ENCODE measurements at places on chromosomes 7 and 10.
A peak's percentile ranks its signal among the peaks of the same experiment; 100 is the strongest.

- DNase-seq: no peak
- H3K27me3 ChIP-seq: no peaks in the 10 kb centered on the region
- H3K4me1 ChIP-seq: no peaks in the 10 kb centered on the region
- H3K4me3 ChIP-seq: no peak overlapping the region
- no peak overlapping the region for H3K27ac ChIP-seq
Measured at GRCh38 chr7:135343361-135343760, 109.7 kb downstream of the STRA8 start.

DNA sequence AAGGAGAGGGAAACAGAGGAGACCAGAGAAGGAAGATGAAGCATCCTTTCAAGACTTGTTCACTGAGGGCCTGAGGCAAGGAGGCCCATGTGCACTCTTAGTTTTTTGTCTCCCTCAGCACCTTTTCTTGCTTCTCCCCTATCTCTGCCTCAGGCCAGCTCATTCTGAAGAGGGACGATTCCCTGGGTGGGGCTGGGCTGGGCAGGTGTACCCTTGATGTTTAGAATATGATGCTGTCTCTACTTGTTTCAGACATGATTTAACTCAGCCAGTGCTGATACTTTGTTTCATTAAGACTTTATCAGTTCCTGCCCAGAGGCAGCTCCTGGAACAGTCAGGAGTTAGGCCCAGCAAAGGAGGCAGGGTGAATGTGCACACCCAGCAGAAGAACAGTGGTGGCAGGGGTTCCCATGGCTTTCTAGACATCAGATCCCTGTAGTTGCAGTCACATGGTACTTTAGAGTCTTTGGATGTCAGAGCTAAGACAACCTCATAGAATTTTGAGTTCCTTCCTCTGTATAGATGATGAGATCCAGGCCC lies 3.4 kb downstream of the PRXL2A start:
- no peak overlapping the region for H3K4me3 ChIP-seq
- H3K27ac ChIP-seq: no peak overlapping the region
- no peak for DNase-seq
- H3K36me3 ChIP-seq: no peaks in the 10 kb centered on the region
- H3K4me1 ChIP-seq: peaks cover 12% of the 10 kb centered on the region

DNA sequence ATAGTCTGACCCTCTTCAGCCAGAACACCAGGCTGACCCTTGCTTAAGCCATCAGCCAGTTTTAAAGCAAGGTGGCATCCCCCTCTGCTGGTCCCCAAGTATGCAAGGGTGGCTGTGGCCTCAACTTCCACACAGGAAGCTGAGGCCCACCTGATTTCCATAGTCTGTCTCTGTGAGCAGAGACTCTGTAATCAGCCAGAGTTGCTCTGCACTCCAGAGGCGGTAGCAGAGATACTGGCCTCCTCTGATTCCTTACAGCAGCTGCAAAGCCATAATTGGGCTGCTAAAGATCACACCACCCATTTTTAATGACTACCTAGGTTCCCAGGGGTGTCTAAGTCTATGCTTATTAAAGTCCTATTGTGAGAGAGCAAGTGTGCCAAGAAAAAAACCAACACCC lies 1.8 kb downstream of the PDAP1 start:
- no peaks in the 10 kb centered on the region for H3K27me3 ChIP-seq
- H3K4me1 ChIP-seq: peaks cover 57% of the 10 kb centered on the region
- no peak for DNase-seq
- peak overlapping the region; percentile 100 for H3K4me3 ChIP-seq

GRCh38 chr7:29459589-29459988 lies 104.0 kb upstream of the PRR15 start:
- no peak overlapping the region for H3K27ac ChIP-seq
- no peaks in the 10 kb centered on the region for H3K36me3 ChIP-seq
- no peak for DNase-seq
- no peaks in the 10 kb centered on the region for H3K4me1 ChIP-seq

DNA sequence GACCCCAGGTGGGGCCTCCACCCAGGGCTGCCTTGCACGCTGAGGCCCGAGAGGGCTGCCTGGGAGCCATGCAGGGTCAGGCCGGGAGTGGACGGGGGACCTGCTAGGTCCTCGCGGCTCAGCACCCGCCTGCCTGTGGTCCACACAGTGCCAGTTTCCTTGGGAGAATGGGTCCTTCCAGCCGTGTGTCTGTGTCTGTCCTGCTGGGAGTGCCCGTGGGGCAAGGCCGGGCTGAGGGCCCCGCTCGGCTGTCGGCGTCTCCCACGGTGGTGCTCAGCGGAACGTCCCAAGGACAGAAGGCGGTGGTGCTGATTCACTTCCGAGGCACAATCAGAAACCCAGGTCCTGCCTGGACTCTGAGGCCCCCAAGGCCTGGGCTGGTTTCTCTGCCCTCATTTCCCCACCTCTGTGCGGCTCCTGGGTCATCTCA lies 23.2 kb upstream of the GTPBP4 start:
- peaks cover 19% of the 10 kb centered on the region for H3K27me3 ChIP-seq
- no peaks in the 10 kb centered on the region for H3K36me3 ChIP-seq
- H3K4me3 ChIP-seq: no peak overlapping the region
- DNase-seq: no peak

DNA sequence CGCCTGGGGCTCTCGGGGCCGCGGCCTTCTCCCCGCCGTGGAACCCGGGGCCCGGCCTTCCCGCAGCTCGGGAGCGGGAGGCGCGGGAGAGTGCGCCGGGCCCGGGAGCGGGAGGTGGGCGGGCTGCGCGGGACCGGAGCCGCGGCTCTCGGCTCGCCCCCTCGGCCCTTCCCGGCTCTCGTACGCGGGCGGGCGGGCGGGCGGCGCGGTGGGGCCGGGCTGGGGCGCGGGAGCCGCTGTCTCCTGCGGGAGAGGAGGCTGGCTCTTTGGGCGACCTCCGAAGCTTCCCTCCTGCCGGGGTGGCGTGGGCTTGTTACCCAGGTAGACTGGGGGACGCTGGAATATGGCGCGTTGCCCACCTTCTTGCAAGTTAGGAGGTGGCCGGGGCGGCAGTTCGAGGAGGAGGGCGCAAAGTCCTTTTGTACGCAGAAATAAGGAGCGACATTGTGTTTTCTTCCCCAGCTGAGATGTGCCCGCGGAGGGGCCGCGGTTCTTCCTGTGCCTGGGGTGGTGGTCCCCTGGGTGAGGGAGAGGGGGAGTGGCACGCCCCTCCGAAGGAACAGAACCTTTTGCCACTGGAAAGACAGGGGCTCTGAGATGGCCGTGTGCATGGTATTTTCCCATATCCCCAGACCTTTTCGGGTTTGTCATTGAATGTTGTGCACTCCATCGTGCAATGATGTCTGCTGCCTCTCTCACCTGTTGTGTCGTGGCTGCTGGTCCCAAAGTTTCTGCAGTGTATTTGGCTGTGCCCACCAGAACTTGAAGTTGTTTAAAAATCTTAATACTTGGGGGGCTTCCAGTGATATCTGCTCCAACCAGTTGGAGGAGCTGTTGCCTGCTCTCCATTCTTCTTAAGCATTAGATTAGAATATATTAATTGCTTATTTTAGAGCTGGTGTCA lies 844 bp downstream of the NRF1 start:
- peak overlapping the region; percentile 91 for H3K4me3 ChIP-seq
- no peak for DNase-seq
- no peaks in the 10 kb centered on the region for H3K27me3 ChIP-seq
- peak overlapping the region; percentile 92 for H3K27ac ChIP-seq
- peaks cover 57% of the 10 kb centered on the region for H3K4me1 ChIP-seq

GRCh38 chr7:40720416-40720815 lies 585.6 kb downstream of the SUGCT start:
- DNase-seq: no peak
- no peaks in the 10 kb centered on the region for H3K27me3 ChIP-seq
- peaks cover 1% of the 10 kb centered on the region for H3K4me1 ChIP-seq
- no peaks in the 10 kb centered on the region for H3K36me3 ChIP-seq
- H3K27ac ChIP-seq: no peak overlapping the region

GRCh38 chr10:103968441-103969391 lies 1.8 kb downstream of the SLK start:
- H3K27ac ChIP-seq: no peak overlapping the region
- H3K36me3 ChIP-seq: peaks cover 14% of the 10 kb centered on the region
- H3K4me3 ChIP-seq: peak overlapping the region; percentile 95
- H3K27me3 ChIP-seq: no peaks in the 10 kb centered on the region
- no peak for DNase-seq

- H3K27me3 ChIP-seq: no peaks in the 10 kb centered on the region
- H3K36me3 ChIP-seq: no peaks in the 10 kb centered on the region
- no peak overlapping the region for H3K27ac ChIP-seq
Measured at GRCh38 chr7:148854983-148855382, 29.1 kb downstream of the EZH2 start.

DNA sequence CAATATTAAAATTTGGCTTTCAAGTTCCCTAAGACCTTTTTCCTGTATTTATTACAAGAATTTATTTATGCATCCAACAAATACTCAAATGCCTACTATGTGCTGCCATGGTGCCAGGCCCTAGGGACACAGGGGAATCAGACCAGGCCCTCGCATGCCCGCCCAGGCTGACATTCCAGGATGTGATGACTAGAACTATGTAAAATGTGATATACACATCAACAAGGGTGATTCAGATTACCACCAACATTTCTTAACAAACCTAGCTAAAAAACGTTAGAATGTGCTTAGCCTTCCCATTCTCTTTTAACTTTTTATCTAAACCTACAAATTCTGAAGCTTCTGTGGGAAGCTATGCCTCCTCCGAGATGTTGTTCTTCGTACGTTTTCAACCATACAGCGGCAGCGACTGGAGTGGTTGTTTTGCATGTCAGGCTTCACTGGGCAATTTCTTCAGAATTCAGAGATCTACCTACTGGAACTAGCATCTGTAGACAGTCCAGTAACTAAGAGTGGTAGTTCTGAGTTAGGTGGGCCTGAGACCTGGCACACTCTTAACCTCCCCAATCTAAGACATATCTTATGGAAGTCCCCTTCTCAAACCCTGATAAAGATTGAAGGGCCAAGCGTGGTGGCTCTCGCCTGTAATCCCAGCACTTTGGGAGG lies 22.1 kb downstream of the GNA12 start:
- H3K27me3 ChIP-seq: no peaks in the 10 kb centered on the region
- peaks cover 12% of the 10 kb centered on the region for H3K36me3 ChIP-seq
- no peak for DNase-seq
- H3K4me1 ChIP-seq: peaks cover 71% of the 10 kb centered on the region

DNA sequence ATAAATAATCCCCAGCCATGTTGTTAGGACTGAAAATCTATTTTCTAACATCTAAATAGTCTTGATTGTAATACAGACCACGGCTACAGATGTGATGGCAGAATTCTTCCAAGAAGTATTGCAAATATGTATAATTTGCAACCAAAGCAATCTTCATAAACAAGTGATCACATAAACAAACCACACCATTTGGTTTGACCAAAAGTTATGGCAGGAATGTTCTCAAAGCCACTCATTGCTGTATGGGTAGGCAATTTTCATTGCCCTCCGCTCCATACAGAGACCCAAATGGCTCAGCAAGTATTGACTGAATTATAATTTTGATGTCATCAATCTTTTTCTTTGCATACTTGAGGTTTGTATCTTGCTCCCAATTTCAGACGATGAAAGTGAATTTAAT lies 19.0 kb upstream of the RHOBTB1 start:
- DNase-seq: no peak
- H3K4me1 ChIP-seq: peaks cover 18% of the 10 kb centered on the region
- no peaks in the 10 kb centered on the region for H3K36me3 ChIP-seq
- H3K27ac ChIP-seq: no peak overlapping the region
- H3K4me3 ChIP-seq: no peak overlapping the region
- peaks cover 6% of the 10 kb centered on the region for H3K27me3 ChIP-seq

GRCh38 chr7:82609746-82610145 lies 166.2 kb upstream of the CACNA2D1 start:
- no peak overlapping the region for H3K4me3 ChIP-seq
- no peaks in the 10 kb centered on the region for H3K27me3 ChIP-seq
- H3K27ac ChIP-seq: no peak overlapping the region
- no peaks in the 10 kb centered on the region for H3K36me3 ChIP-seq

GRCh38 chr7:28296571-28297483 lies 115.5 kb upstream of the CREB5 start:
- no peaks in the 10 kb centered on the region for H3K27me3 ChIP-seq
- H3K4me1 ChIP-seq: peaks cover 28% of the 10 kb centered on the region

DNA sequence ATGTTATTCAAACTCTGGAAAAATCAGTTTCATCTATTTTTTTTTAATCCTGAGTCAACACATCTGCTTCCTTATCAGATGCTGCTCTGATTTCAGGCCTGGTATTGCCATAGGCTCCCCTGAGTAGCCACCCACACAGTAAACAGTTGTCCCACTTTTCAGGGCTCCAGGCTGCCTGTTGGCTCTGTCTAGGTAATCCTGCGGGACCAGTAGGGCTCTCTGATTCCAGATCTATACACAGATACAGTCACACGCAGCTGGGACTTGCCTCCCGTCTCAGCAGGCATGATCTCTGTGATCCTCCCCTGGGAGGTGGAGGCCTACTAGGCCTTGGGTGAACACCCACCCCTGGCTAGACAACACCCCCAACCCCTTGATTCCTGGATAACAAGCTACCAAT lies 206.1 kb downstream of the CREB5 start:
- H3K4me3 ChIP-seq: no peak overlapping the region
- H3K4me1 ChIP-seq: no peaks in the 10 kb centered on the region
- H3K36me3 ChIP-seq: no peaks in the 10 kb centered on the region
- no peak overlapping the region for H3K27ac ChIP-seq

DNA sequence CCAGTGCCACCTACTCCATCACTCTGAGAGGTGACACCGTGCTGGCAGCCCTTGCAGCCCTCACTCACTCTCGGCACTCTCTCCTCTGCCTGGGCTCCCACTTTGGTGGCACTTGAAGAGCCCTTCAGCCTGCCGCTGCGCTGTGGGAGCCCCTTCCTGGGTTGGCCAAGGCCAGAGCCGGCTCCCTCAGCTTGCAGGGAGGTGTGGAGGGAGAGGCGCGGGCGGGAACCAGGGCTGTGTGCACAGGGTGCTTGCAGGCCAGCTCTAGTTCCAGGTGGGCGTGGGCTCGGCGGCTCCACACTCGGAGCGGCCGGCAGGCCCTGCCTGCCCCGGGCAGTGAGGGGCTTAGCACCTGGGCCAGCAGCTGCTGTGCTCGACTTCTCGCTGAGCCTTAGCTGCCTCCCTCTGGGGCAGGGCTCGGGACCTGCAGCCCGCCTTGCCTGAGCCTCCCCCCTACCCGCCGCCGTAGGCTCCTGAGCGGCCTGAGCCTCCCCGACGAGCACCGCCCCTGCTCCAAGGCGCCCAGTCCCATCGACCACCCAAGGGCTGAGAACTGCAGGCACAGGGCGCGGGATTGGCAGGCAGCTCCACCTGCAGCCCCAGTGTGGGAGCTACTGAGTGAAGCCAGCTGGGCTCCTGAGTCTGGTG lies 48.7 kb upstream of the SLC35G1 start:
- DNase-seq: no peak
- no peaks in the 10 kb centered on the region for H3K36me3 ChIP-seq
- H3K4me3 ChIP-seq: no peak overlapping the region
- no peak overlapping the region for H3K27ac ChIP-seq
- no peaks in the 10 kb centered on the region for H3K4me1 ChIP-seq
- peaks cover 7% of the 10 kb centered on the region for H3K27me3 ChIP-seq

- H3K4me1 ChIP-seq: no peaks in the 10 kb centered on the region
- H3K36me3 ChIP-seq: no peaks in the 10 kb centered on the region
- no peaks in the 10 kb centered on the region for H3K27me3 ChIP-seq
- DNase-seq: no peak
- no peak overlapping the region for H3K27ac ChIP-seq
Measured at GRCh38 chr7:70704831-70705346, 427.1 kb upstream of the GALNT17 start.
